Activated T-helper 2 cell treated with anti-CD3 and anti-CD28 coated beads, Interferon-gamma antibody, Interleukin-2, Interleukin-4, amounts not matched to agents 10 μg/mL and 5 μg/mL and 100 μg/mL, durations not matched to agents 14 hours and 24 hours and 36 hours (primary cell): ENCODE measurements at places on chromosomes 12 and 14.

DNA sequence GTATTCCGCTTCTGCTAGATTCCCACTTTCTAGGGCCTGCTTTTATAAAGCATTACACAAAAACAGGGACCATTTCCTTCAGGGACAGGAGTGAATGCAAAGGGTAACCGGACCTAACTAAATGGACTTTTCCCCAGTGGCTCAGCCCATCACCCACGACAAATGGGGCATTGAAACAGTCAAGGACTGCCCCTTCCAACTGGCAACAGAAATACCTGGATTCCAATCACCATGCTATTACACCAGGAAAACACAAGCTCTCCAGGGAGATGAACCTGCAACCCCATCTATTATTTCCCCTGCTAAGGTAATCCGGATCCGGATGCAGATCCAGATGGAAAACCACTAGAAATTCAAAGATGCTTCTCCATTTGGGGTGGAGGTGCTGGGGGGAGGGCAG is 1.0 kb downstream of the MPHOSPH9 start:
- H3K4me1 ChIP-seq: peaks cover 48% of the 10 kb centered on the region
- DNase-seq: no peak
- no peaks in the 10 kb centered on the region for H3K27me3 ChIP-seq
- H3K27ac ChIP-seq: peak overlapping the region; percentile 91

GRCh38 chr12:120495186-120495730 is 655 bp upstream of the DYNLL1 start:
- no peak for DNase-seq
- H3K4me3 ChIP-seq: peak overlapping the region; percentile 98
- H3K27me3 ChIP-seq: no peaks in the 10 kb centered on the region
- peaks cover 27% of the 10 kb centered on the region for H3K4me1 ChIP-seq
- H3K36me3 ChIP-seq: peaks cover 32% of the 10 kb centered on the region
- H3K27ac ChIP-seq: peak overlapping the region; percentile 84

GRCh38 chr14:74506411-74506851 is 12.9 kb downstream of the ISCA2 start:
- H3K4me1 ChIP-seq: no peaks in the 10 kb centered on the region
- H3K4me3 ChIP-seq: no peak overlapping the region
- H3K27ac ChIP-seq: no peak overlapping the region
- no peaks in the 10 kb centered on the region for H3K27me3 ChIP-seq

- no peak overlapping the region for H3K4me3 ChIP-seq
- H3K4me1 ChIP-seq: peaks cover 2% of the 10 kb centered on the region
- DNase-seq: no peak
- H3K27me3 ChIP-seq: no peaks in the 10 kb centered on the region
- H3K36me3 ChIP-seq: no peaks in the 10 kb centered on the region
- no peak overlapping the region for H3K27ac ChIP-seq
Observed at GRCh38 chr12:44314007-44314500, 478.2 kb downstream of the TMEM117 start.

DNA sequence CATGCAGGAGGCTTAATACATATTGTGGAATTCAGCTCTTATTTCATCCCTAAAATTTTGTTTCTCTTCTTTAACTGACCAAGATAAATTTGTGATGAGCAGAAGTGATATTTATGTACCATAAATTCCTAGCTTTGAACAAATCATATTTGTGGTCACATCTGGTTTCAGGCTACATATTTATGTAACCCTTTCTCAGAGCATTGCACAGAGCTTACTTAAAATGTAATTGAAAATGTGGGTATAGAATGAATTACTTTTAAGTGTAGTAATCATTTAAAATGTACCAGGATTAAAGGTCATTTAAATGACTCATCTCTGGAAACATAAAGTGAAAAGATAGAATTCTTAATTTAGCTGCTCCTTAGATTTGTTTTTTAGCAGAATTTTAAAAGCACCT is 129.9 kb upstream of the FRMD6 start:
- H3K4me1 ChIP-seq: no peaks in the 10 kb centered on the region
- H3K27ac ChIP-seq: no peak overlapping the region
- DNase-seq: no peak
- H3K4me3 ChIP-seq: no peak overlapping the region
- H3K27me3 ChIP-seq: peaks cover 5% of the 10 kb centered on the region

GRCh38 chr12:24728366-24728765 is 220.5 kb downstream of the BCAT1 start:
- peaks cover 19% of the 10 kb centered on the region for H3K4me1 ChIP-seq
- H3K4me3 ChIP-seq: no peak overlapping the region
- no peaks in the 10 kb centered on the region for H3K36me3 ChIP-seq
- no peaks in the 10 kb centered on the region for H3K27me3 ChIP-seq

DNA sequence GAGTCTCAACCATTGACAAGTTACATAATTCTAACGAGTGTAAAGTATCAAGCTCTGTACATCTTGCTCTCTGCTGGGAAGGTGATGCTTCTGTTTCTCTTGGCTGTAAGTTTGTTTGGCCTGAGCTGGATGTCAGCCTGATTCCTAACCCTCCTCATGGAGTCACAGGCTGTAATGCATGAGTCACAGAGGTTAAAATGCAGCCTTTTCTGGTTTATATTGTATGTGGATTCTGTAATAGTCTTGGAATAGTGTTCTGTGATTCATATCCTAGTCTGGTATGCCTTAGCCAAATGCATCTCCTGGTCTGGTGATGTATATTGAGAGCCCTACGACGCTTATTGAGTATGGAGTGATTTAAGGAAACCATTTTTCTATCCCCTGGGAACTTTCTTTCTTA is 104.5 kb upstream of the FRMD6 start:
- no peaks in the 10 kb centered on the region for H3K4me1 ChIP-seq
- no peak for DNase-seq
- peaks cover 22% of the 10 kb centered on the region for H3K27me3 ChIP-seq

- no peak for DNase-seq
- H3K27me3 ChIP-seq: no peaks in the 10 kb centered on the region
- H3K4me3 ChIP-seq: no peak overlapping the region
- no peaks in the 10 kb centered on the region for H3K36me3 ChIP-seq
- H3K27ac ChIP-seq: no peak overlapping the region
Observed at GRCh38 chr14:20935303-20935984, 19.8 kb upstream of the RNASE2 start.

GRCh38 chr12:1502379-1502720 is 92.0 kb downstream of the FBXL14 start:
- H3K4me3 ChIP-seq: no peak overlapping the region
- H3K27ac ChIP-seq: no peak overlapping the region
- no peaks in the 10 kb centered on the region for H3K36me3 ChIP-seq
- no peak for DNase-seq

DNA sequence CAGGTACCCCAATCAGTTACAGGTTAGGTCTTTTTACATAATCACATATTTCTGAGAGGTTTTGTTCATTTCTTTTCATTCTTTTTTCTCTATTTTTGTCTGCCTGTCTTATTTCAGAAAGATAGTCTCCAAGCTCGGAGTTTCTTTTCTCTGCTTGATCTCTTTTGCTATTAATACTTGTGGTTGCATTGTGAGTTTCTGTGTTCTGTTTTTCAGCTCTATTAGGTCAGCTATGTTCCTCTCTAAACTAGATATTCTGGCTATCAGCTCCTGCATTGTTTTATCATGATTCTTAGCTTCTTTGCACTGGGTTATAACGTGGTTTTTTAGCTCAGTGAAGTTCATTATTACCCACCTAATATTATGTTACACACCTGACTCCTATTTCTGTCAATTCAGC is 914.1 kb downstream of the TRHDE start:
- H3K27ac ChIP-seq: no peak overlapping the region
- H3K36me3 ChIP-seq: no peaks in the 10 kb centered on the region
- H3K4me1 ChIP-seq: no peaks in the 10 kb centered on the region
- no peak for DNase-seq
- no peak overlapping the region for H3K4me3 ChIP-seq
- no peaks in the 10 kb centered on the region for H3K27me3 ChIP-seq

DNA sequence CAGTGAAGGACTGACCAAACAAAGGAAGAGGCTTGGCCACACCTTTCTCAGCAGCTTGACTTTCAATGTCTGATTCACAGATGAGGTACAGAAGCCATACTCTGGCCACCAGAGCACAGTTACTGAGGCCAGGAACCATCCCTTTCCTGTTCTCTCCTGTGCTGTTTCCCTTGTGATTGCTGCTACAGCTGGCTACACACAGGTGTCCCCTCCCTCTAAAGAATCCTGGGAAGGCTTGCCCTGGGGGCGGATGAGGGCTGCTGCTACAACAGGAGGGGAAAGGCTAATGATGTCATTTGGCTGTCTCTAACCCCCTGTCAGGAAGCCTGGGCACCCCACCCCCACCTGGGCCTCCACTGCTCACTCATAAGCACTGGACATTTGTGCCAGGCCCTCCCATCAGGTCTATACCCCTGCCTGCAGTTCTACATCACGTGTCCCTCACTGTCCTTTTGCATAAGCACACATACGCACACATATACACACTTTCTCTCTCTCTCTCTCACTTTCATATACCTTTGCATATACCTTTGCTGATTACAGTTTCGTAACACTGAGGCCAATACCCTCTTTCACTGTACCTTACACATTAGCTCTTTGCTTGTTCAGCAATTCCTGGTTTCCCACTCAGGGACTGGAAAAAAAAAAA is 41.4 kb downstream of the PRPF40B start:
- H3K4me3 ChIP-seq: no peak overlapping the region
- H3K27ac ChIP-seq: peak overlapping the region; percentile 54
- H3K27me3 ChIP-seq: no peaks in the 10 kb centered on the region
- H3K36me3 ChIP-seq: peaks cover 61% of the 10 kb centered on the region
- H3K4me1 ChIP-seq: peaks cover 66% of the 10 kb centered on the region

DNA sequence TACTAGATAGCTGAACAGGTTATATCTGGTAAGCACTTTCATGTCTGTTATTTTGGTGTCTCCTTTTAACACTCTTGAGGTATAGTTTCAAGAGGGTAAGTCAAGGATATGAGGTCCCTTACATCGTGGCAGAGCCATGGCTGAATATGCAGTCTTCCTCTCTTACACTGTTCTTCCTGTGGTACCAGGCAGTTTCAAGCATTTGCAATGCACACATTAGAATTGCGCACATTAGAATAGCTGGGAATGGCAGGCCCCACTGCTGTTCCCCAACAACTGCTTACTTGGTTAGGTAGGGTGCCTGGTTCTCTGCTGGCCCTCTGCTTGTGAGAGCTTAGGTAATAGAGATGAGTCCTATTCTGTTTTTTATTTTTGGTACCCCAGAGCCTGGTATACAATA is 41.2 kb downstream of the TMTC2 start:
- no peak overlapping the region for H3K27ac ChIP-seq
- H3K27me3 ChIP-seq: no peaks in the 10 kb centered on the region
- no peak overlapping the region for H3K4me3 ChIP-seq
- peaks cover 1% of the 10 kb centered on the region for H3K4me1 ChIP-seq

GRCh38 chr14:105419195-105420091 is at the start of gene MTA1:
Gene MTA1 (plus strand): TSS chr14:105419827. CDS start chr14:105420036, 209 bp downstream.
- H3K4me3 ChIP-seq: peak within 1 kb of the TSS; percentile 93
- DNase-seq: peak; percentile 34
- peaks cover 14% of the 10 kb centered on the region for H3K4me1 ChIP-seq
- H3K27me3 ChIP-seq: no peaks in the 10 kb centered on the region
- H3K27ac ChIP-seq: peak within 1 kb of the TSS; percentile 93

DNA sequence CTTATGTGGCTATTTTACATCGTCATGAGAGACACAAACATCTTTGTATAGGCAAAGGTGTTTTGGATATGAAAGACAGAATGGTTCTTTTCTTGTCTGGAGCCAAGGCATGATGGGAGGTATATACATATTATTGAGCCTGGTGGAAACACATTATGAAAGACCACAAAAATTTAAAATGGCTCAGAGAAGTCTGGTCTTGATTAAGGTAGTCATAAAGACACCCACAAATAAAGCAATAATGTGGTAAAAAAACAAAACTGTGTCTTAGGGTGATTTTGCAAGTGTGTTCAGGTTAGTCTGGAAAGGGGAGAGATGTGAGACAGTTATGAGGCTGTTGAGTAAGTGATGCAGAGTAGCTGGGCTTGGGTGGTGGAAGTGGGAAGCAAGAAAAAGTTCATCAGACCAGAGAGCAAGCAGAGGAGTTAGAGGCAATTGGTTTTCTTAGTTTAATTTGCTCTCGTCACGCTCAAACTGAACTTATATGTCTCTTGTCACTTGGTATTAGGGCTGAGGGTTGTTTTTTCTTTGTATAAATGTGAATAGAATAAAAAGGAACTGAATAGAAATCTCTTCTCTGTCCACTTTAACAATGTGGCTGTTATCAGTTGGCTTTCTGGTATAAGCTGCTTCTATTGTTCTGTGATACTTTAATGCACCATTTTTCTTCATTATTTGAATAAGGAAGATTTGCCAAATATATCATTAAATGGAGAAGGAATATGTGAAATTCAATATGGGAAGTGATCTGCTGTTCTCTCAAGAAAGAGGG is 115.0 kb downstream of the AKAP6 start:
- DNase-seq: no peak
- no peaks in the 10 kb centered on the region for H3K27me3 ChIP-seq
- H3K4me3 ChIP-seq: no peak overlapping the region
- H3K27ac ChIP-seq: no peak overlapping the region
- no peaks in the 10 kb centered on the region for H3K4me1 ChIP-seq

- no peaks in the 10 kb centered on the region for H3K27me3 ChIP-seq
- H3K4me3 ChIP-seq: no peak overlapping the region
- no peak overlapping the region for H3K27ac ChIP-seq
- H3K36me3 ChIP-seq: no peaks in the 10 kb centered on the region
Observed at GRCh38 chr14:61644834-61645233, 50.5 kb upstream of the HIF1A start.

GRCh38 chr14:94051779-94052178 is 25.6 kb downstream of the OTUB2 start:
- H3K27ac ChIP-seq: peak overlapping the region; percentile 10
- H3K27me3 ChIP-seq: no peaks in the 10 kb centered on the region
- H3K4me3 ChIP-seq: no peak overlapping the region
- peaks cover 36% of the 10 kb centered on the region for H3K4me1 ChIP-seq

GRCh38 chr14:68147303-68147702 is 327.7 kb downstream of the RAD51B start:
- DNase-seq: no peak
- no peak overlapping the region for H3K27ac ChIP-seq
- no peak overlapping the region for H3K4me3 ChIP-seq
- peaks cover 3% of the 10 kb centered on the region for H3K4me1 ChIP-seq
- no peaks in the 10 kb centered on the region for H3K27me3 ChIP-seq

GRCh38 chr12:85834378-85834777 is 1.8 kb downstream of the RASSF9 start:
- no peaks in the 10 kb centered on the region for H3K4me1 ChIP-seq
- no peak overlapping the region for H3K4me3 ChIP-seq
- no peaks in the 10 kb centered on the region for H3K36me3 ChIP-seq
- H3K27me3 ChIP-seq: no peaks in the 10 kb centered on the region

- no peak for DNase-seq
- H3K4me3 ChIP-seq: no peak overlapping the region
- H3K27ac ChIP-seq: no peak overlapping the region
- H3K4me1 ChIP-seq: no peaks in the 10 kb centered on the region
Observed at GRCh38 chr14:36647417-36647823, 14.2 kb upstream of the PAX9 start.

DNA sequence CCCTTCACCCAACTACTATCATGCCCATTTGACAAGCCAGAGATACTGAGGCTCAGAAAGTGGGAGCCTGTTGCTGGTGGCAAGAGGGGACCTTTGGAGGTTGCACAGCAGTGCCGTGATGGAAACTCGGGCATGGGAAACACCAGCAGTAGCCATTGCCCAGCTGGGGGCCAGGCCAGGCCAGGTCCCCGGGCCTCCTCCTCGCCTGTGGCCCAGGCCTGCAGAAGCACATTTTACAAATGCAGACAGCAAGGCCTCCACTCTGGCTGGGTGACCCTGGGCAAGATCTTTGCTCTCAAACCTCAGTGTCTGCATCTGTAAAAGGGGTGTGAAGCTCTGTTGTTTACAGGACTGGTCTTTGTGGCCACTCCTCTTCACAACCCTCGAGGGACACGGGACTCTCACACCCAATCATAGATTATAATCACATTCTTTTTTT is 4.5 kb upstream of the SH2B3 start:
- peaks cover 4% of the 10 kb centered on the region for H3K27me3 ChIP-seq
- H3K4me1 ChIP-seq: peaks cover 49% of the 10 kb centered on the region
- peaks cover 4% of the 10 kb centered on the region for H3K36me3 ChIP-seq
- H3K27ac ChIP-seq: no peak overlapping the region
